ENCODE measurements at places on chromosomes 7 and 10.

DNA sequence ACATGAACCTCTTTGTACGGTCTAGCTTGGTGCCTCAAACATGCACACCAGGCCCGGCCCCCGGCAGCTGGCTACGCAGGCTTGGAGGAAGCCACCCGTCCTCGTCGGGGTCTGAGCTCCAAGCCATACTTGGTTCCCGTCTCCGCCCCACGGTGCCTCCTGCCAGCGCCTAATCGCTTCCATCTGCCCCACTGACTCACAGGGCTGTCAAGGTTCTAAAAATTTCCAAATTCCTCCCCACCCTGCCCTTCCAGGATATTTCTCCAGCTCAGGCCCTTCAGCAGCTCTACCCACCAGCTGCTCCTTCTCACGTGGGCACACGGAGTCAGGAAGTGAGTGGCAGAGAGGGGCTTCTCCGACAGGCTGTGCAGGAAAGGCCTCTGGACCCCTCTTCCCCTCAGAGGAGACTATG lies 38.8 kb downstream of the TMEM270 start:
- no peak for DNase-seq

DNA sequence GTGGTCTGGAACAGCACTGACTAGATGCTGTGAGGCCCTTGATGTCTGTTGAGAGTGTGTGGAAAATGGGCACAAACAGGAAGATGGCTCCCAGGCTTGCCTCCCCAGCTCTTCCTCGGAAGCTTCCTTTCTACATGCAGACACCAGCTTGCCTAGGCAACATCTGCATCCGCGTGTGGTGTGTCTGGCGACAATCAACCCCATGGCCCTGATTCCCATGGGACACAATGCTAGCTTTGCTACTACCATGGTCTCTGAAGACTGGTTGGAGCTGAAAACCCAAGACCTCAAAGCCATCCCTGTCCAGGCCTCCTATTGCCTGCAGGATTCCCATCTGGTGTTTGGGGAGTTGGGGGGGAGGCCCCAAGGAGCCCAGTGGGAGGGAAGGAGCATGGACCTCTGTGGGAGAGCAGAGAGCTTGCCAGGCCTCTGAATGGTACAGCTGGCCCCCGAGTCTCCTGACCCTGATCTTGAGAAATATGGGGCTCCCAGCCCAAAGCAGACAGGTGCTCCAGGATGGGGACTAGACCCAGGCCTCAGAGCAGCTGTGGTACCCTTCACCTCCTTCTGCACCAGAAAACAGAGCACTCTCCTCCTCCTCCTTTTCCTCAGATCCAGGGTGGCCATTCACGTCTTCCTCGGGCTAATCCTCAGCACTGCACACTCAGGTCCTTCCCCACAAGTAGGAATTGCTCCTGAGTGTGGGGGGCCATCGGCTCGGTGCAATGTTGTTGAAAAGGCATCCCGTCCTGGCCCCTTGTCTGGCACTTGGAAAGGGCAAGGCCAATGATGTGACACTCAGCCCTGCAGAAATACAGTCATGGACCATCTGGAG lies 57.6 kb downstream of the ARHGAP22 start:
- no peak for DNase-seq

DNA sequence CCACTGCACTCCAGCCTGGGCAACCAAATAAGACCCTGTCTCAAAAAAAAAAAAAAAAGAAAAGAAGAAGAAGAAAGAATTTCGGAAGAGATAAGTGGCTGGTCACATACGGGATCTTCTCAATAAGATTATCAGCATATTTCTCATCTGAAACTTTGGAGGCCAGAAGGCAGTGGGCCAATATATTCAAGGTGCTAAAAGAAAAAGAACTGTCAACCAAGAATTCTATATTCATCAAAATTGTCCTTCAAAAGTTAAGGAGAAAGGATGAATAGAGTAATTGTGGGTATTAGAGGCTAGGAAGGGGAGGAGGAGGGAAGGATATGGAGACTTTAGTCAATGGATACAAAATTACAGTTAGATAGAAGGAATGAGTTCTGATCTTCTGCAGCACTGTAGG lies 43.9 kb upstream of the NANOS1 start:
- no peak for DNase-seq

DNA sequence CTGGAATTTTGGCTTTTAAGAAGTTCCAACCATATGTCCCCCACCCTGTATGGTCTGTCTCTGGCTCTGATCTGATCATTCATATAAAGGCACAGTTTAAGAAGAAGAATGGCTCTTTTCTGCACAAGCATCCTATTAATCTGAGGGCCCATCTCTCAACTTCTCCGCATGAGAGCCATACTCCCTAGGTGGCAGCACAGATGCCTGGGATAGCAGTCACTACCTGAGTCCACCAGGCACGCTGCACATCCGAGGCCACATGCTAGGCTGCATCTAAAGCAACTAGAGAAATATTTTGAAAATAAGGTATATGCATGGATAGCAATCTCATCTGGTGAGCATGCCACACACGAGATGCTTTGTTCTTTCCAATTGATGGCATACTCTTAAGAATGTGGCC lies 565.5 kb downstream of the PARD3 start:
- no peak for DNase-seq

GRCh38 chr7:34109936-34110780 lies 204.8 kb downstream of the BMPER start:
- DNase-seq = no peak

DNA sequence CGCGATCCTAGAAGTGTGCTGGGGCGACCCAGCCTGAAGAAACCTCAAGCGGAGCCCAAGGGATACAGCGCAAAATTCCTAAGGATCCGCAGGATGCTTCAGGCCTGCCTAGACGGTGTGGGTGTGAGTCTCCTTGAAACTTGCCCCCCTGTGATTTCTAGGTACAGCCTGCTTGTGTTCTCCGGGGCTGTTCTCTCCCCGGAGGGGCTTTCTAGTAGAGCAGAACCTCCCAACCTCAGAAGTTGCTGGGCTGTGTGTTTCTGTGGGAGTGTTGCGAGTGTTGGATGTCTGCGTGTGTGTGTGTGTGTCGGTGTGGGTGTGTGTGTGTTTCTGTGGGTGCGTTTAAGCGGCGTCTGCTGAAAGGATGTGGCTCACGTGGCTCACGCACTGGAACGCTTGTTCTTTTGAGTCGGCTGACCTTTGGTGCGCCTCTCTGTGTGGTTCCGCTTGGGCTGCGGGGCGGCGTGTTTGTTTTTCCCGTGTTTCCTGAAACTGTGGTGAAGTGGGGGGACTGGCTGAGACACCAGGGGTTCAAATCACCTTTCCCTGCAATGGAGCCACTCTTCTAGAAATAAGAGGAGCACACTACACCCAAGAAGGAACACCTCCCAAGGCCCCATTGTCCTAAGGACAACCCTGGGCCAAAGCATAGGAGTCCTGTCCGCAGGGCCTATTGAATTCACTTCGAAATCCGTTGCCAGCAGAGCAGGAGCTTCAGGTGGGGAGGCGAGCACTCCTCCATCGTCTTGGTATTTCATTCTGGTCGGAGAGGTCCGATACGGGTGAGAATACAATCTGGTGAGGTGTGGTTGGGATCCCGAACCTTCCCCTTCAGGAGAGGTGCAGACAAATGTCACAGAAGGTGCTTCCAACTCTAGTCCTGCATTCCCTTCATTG lies 25.1 kb upstream of the ZNF273 start:
- no peak for DNase-seq
